ENCODE measurements at places on chromosomes 16 and 17.

DNA sequence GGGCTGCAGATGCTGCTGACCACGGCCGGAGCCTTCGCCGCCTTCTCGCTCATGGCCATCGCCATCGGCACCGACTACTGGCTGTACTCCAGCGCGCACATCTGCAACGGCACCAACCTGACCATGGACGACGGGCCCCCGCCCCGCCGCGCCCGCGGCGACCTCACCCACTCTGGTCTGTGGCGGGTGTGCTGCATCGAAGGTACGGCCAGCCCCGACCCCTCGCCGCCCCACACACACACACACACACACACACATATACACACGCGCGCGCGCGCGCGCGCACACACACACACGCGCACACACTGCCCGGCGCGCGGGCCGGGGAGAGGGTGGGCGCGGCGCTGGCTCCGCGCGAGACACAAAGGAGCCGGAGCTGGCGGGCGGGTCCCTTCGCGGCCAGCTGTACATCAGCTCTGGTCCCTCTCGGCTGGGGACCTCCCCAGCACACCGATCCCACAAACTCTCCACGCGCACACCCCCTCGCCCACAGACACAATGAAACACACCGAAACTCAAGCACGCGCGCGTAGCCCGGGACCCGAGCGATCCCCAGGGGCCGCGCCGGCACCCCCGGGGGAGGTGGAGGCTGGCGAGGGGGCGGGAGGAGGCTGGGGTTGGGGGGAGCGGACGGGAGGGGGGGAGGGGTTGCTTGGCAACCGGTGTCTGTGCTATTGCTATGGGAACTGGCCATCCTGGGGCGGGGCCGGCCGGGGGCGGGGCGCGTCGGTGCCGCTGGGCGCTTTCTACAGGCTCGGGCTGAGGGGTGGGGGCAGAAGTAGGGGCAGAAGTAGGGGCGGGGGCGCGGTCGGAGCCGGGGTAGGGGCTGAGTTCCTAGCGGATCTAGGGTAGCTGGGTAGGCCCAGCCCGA lies 658 bp downstream of the CACNG4 start:
- H3K36me3 ChIP-seq = no peaks in the 10 kb centered on the region
- peaks cover 12% of the 10 kb centered on the region for H3K4me1 ChIP-seq
- DNase-seq = no peak
- H3K27ac ChIP-seq = no peak overlapping the region
- H3K4me3 ChIP-seq = peak overlapping the region; percentile 34
- peaks cover 72% of the 10 kb centered on the region for H3K27me3 ChIP-seq

- no peak overlapping the region for H3K4me3 ChIP-seq
- no peaks in the 10 kb centered on the region for H3K27me3 ChIP-seq
- H3K36me3 ChIP-seq = peaks cover 88% of the 10 kb centered on the region
- H3K4me1 ChIP-seq = no peaks in the 10 kb centered on the region
- DNase-seq = no peak
- no peak overlapping the region for H3K27ac ChIP-seq
These were observed 18.2 kb upstream of the TRAP1 start for GRCh38 chr16:3735541-3735940.

- DNase-seq = no peak
- no peak overlapping the region for H3K4me3 ChIP-seq
- no peaks in the 10 kb centered on the region for H3K27me3 ChIP-seq
- H3K27ac ChIP-seq = no peak overlapping the region
- H3K4me1 ChIP-seq = no peaks in the 10 kb centered on the region
- no peaks in the 10 kb centered on the region for H3K36me3 ChIP-seq
These were observed 31.3 kb downstream of the ASIC2 start for GRCh38 chr17:33261820-33262219.

DNA sequence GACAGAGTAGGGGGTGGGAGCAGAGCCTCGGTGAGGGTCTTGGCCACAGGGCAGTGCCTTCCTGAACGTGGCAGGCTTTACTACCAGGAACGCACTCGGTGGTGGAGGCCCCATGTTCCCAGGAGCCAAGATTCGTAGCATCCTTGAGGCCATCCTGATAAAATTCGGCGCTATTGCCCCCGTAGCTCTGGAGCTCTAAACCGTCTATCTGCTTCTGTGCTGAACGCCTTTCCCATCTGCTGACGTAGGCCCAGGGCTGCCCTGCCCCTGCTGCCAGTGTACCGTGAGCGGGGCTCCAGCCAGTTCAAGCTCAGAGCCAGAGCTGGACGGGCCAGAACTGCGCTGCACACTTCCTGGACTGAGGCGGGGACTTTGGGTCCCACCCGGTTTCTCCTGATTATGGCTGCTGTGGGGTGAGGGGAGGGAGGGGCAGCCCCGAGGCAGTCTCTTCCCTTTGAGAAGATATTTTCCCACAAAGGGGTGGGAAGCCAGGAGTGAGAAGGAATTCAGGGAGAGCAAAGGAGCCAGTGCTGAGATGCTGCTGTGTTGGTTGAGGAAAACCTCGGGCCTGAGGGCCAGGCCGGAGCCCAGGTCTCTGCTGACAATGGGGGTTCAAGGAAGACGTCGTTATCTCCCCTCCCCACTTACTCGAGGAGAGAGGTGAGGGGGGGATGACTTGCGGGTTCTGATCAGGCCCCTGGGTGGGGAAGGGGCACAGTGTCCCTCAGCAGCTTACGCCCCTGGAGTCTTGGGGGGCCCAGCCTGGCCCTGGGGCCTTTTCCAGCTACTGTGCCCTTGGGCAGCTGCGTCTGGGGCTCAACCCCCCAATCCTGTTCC lies 29.4 kb downstream of the OR1D5 start:
- H3K27ac ChIP-seq = no peak overlapping the region
- H3K36me3 ChIP-seq = peaks cover 22% of the 10 kb centered on the region
- no peaks in the 10 kb centered on the region for H3K4me1 ChIP-seq
- DNase-seq = no peak
- H3K27me3 ChIP-seq = no peaks in the 10 kb centered on the region

DNA sequence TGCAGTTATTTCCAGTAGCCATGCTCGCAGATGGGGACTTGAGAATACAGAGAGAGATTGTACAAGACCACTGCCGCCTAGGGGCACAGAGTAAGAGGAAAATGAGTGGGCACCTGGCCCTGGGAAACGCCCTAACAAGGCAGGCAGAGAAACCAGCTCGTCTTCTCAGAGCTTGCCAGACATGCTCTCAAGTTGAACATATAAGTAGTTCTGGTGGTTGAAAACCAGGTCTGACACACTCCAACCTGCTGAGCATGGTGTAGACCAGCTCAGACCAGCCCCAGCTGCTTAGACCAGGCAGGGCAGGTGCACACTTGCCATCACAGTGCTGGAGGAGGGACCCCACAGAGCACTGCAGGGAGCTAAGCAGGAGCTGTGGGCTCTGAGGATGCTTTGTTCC lies 250.5 kb downstream of the CPPED1 start:
- DNase-seq = no peak
- no peaks in the 10 kb centered on the region for H3K36me3 ChIP-seq
- H3K27me3 ChIP-seq = no peaks in the 10 kb centered on the region
- H3K27ac ChIP-seq = no peak overlapping the region

- peak overlapping the region; percentile 45 for H3K4me3 ChIP-seq
- no peaks in the 10 kb centered on the region for H3K36me3 ChIP-seq
- no peak overlapping the region for H3K27ac ChIP-seq
- peak; percentile 17 for DNase-seq
- H3K27me3 ChIP-seq = peaks cover 16% of the 10 kb centered on the region
These were observed 790 bp downstream of the CRHR1 start for GRCh38 chr17:45784741-45785479.

DNA sequence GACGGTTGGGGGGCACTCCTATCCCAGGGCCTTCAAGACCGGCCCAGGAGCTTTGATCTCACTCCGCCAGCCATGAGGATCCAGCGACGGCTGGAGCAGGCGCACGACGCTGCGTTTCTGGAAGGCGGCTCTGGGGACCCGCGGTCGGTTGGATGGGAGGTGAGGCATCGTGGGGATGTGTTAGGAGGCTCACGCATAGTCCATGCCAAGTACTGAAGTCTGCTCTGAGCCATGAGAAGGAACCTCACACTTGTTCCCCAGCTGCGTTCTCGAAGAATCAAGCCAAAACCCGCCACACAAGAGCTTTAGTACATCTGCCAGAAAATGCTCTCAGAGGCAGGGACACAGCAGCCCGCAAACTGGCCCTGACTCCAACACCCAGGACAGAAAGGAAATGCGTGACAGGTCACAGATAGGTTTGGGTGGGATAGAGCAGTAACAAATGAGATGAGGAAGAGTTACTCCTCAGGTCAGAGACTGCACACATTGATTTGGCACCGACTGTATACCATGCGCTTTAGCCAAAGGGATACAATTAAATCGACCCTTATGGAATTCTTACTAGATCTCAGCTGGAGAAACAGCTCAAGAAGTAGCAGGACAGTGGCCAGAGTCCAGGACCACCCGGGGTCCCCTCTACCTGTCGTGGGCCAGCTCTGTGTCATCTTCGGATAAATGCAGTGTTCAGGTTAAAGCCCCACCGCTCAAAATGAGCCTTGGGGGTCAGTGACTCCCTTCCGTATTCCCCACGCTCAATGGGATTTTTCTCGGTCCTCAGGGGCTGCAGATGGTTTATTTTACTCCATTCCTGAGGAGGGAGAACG lies 6.7 kb upstream of the GSG1L start:
- no peaks in the 10 kb centered on the region for H3K4me1 ChIP-seq
- no peaks in the 10 kb centered on the region for H3K36me3 ChIP-seq
- H3K4me3 ChIP-seq = no peak overlapping the region
- DNase-seq = no peak

GRCh38 chr16:24610416-24610755 lies 71.0 kb downstream of the RBBP6 start:
- no peak for DNase-seq
- no peak overlapping the region for H3K27ac ChIP-seq
- H3K4me1 ChIP-seq = no peaks in the 10 kb centered on the region
- no peaks in the 10 kb centered on the region for H3K36me3 ChIP-seq

- no peaks in the 10 kb centered on the region for H3K27me3 ChIP-seq
- peaks cover 4% of the 10 kb centered on the region for H3K4me1 ChIP-seq
- peak overlapping the region; percentile 90 for H3K4me3 ChIP-seq
- H3K36me3 ChIP-seq = peaks cover 47% of the 10 kb centered on the region
- DNase-seq = no peak
These were observed 902 bp upstream of the SPATA32 start for GRCh38 chr17:45262516-45263476.

GRCh38 chr17:6856051-6856450 lies 24.5 kb upstream of the TEKT1 start:
- H3K4me1 ChIP-seq = no peaks in the 10 kb centered on the region
- H3K36me3 ChIP-seq = no peaks in the 10 kb centered on the region
- no peak overlapping the region for H3K4me3 ChIP-seq
- H3K27me3 ChIP-seq = peaks cover 7% of the 10 kb centered on the region
- H3K27ac ChIP-seq = no peak overlapping the region

DNA sequence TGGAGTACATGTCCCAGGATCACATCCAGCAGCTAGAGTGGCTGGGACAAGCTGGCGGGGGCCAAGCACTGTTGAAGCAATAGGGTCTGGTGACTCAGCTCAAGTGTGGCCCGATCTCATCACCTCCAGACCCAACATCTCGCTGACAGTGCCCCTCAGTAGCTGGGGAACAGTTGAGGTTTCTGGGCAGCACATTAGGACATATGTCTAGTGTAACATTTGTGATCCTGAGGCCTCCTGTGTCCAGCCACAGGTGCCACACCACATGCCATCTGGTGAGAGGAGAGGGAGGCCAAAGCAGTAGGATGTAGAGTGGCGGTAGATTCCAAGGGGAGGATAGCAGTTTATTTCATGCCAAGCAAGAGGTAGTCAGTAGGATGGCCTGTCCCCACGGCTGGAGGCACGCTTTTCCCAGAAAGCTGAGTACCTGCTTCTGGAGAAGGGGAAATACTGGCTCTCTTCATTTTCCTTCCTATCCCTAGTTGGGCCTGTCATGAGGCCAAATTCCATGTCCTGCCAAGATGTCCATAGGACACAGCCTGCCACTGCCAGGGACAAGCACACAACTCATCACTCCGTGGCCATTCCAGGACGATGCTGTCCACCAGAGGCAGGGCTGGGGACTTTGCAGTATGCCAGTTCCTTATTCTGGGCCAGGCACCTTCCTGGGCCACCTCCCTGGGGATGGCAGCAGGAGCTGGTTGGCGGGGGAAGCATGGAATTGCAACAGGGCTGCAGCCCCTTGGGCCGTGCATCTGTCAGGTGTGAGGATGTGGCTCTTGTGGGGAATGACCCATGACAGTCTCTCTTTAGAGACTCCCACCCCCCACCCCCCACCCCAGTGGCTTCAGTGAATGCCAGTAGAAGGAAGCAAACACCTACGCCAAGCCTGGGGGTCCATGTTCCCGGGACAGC lies 24.0 kb downstream of the GGA3 start:
- peaks cover 86% of the 10 kb centered on the region for H3K36me3 ChIP-seq
- no peaks in the 10 kb centered on the region for H3K27me3 ChIP-seq
- DNase-seq = no peak
- peaks cover 38% of the 10 kb centered on the region for H3K4me1 ChIP-seq
- H3K27ac ChIP-seq = no peak overlapping the region

GRCh38 chr17:37182786-37183465 lies 192.9 kb upstream of the C17orf78 start:
- no peaks in the 10 kb centered on the region for H3K4me1 ChIP-seq
- H3K36me3 ChIP-seq = peaks cover 10% of the 10 kb centered on the region
- DNase-seq = no peak
- H3K4me3 ChIP-seq = no peak overlapping the region
- H3K27ac ChIP-seq = no peak overlapping the region
- no peaks in the 10 kb centered on the region for H3K27me3 ChIP-seq

DNA sequence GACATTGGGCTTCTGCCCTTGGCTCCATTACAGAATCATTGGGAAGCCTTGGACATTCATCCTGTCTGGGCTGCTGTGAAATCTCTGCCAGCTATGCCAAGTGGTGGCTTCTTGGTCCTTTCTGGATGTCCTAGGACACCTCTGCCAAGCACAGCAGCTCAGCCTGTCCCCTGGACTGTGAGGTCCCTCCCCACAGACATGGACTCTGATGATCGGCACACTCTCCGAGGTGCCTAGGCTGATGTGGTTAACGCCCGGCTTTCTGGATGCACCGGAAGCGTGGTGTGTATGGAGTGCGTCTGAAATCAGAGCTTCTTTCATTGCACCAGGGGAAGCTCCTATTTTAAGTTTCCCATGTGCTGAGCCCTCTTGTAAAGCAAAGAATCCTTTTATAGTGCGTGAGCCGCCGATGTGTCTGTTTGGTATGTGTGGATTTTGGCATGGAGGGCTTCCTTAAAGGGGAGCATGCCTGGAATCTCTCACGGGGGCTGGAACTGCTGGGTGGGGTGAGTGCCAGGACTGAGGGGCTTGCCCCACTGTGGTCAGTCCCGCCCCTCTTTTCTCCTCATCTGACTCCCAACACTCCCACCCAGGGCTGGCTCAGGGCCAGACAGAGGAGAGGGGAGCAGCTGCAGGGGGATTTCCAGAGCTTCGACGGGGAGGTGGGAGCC lies 7.0 kb upstream of the ARHGAP23 start:
- no peak overlapping the region for H3K4me3 ChIP-seq
- peaks cover 89% of the 10 kb centered on the region for H3K27me3 ChIP-seq
- H3K27ac ChIP-seq = no peak overlapping the region
- peaks cover 11% of the 10 kb centered on the region for H3K4me1 ChIP-seq
- no peaks in the 10 kb centered on the region for H3K36me3 ChIP-seq
- no peak for DNase-seq

- no peaks in the 10 kb centered on the region for H3K27me3 ChIP-seq
- no peak overlapping the region for H3K4me3 ChIP-seq
- no peak overlapping the region for H3K27ac ChIP-seq
- no peaks in the 10 kb centered on the region for H3K4me1 ChIP-seq
- no peaks in the 10 kb centered on the region for H3K36me3 ChIP-seq
These were observed 218.7 kb upstream of the AXIN2 start for GRCh38 chr17:65780111-65780510.
